D721Med (cell line): ENCODE measurements at places on chromosomes 4 and X.
A peak's percentile ranks its signal among the peaks of the same experiment; 100 is the strongest.

DNA sequence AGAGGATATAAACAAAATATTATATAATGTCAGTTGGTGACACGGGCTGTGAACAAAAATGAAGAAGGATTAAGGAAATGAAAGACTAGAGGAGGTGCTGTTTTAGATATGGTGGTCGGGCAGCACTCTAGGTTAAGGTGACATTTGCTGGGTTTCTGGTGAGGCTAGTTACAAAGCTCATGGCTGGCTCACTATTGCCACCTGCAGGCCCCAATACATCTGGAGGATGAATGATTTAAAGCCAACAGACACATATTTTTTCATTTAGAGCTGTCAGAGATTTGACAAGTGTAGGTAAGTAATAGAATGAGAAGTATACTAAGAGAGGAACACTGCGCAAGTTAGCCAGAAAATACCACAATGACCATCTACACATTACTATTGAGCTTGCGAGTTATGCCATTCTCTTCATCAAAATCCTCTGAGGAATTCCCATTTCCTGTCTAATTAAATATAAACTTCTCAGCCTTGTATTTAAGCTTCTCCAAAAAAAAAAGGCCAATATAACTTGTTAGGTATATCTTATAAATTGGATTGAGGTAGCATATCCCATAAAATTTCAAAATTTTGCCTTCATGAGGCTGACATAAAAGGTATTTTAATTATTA is 6.4 kb upstream of the FGG start:
- no peak for DNase-seq

DNA sequence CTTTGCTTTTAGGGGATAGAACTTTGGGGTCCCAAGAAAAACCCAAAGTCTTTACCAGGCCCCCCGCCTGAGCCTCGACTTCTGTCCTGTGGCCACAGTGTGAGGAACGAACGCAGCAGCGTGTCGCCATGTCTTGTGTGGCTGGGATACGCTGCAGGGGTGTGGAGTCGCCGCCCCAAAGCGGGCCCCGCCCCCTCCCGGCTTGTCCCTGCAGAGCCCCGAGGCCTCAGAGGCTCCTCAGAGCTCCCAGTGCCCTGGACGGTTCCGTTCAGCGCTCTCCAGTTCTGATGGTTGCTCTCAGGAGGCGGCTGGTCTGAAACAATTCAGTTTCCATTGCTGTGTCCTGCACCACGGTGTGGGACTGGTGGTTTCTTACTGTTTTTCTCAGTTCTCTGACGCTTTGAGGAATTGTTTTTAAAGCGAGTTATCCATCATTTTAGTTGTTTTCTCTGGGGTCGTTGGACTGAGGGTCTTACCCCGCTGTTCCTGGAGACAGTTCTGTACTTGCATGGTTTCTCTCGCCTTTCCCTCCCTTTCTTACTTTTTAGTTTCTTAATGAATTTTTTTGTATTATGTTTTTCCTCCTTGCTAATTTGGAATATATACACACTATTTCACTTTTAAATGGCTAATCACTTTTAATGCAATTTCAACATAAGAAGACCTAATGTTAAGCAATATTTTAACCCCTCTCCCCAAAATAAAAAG is 1.6 kb upstream of the IDUA start:
- DNase-seq: peak; percentile 80

DNA sequence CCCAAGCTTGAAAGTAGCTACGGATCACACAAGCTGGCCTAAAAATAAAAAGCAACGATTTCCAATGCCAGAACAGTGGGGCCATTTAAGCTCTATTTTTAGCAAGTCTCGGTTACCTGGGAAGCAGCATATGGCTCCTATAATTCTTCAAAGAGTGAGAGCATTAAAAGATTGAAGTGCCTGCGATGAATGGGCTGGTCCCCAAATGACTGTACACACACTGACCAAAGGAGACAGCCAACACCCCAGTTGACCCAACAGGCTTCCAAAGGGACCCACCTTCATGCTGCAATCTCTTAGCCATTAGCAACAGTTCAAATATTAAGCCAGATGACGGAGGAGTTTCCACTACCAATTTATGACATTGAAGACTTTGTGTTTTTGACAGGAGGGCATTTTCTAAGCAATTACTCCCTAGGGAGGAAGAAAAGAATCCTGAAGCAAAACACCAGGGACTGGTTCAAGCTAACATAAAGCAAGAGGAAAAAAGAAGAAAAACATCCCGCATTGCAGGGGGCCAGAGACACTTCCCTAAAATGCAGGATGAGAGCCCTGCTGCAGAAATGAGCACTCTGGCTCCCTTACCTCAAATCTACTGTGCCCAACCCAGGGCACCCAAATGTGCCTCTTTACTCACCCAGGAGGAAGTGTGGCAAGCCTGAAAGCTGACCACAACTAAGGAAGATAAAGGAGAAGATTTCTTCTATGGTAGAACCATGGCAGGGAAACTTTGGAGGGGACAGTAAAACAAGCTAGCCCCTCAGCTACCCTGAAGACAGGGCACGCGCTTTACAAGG is 21.6 kb downstream of the SH3KBP1 start:
- DNase-seq: no peak

GRCh38 chr4:9781343-9782135 is at the start of gene DRD5:
Gene DRD5 (plus strand): TSS chr4:9781634. CDS start chr4:9782030, 396 bp downstream.
- no peak for DNase-seq

- DNase-seq: no peak
Observed at GRCh38 chr4:42596918-42597317, 60.0 kb downstream of the ATP8A1 start.

DNA sequence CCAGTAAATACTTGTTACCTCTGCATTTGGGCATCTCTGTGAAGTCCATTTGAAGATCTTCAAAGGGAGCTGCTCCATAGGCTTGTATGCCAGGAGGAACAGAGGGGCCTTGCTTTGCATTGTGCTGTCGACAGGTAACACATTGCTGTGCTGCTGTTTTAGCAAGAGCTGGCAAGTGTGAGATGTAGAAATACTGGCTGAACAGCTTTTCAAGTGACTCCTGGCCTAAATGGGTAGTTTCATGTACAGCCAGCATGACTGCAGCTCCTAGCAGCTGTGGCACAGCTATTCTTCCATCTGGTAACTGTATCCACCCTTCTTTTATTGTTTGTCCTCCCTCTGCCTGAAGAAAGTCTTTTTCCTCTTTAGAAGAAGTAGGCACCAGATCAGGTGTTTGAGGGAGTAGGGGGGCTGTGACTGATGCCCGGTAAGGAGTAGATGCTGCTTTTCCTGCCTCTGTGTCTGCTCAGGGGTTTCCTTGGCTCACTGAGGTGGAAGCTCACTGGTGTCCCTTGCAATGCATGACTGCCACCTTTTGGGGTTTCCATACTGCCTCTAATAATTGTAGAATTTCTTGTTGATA is 965.3 kb downstream of the CCSER1 start:
- DNase-seq: no peak

GRCh38 chrX:75230296-75230695 is 43.6 kb upstream of the UPRT start:
- DNase-seq: no peak

DNA sequence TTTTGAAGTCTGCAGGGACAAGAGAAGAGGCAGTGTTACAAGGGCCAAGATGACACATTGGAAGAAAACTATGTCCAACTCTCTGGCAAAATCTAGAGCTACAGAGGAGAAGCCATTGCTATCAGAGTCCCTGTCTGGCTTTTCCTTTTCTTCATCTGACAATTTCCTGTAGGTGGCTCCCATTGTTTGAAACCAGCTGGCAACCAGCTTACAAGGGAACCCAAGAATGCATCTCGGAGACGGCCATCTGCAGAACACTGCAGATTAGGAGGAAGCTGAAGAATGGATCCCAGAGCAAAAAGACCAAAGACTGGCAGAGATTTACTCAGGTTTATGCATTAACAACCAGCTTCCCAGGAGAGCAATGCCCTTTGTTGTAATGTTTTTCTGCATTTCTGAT is 216.2 kb upstream of the CTSO start:
- DNase-seq: no peak

GRCh38 chr4:154435895-154436294 is 55.7 kb downstream of the DCHS2 start:
- no peak for DNase-seq

DNA sequence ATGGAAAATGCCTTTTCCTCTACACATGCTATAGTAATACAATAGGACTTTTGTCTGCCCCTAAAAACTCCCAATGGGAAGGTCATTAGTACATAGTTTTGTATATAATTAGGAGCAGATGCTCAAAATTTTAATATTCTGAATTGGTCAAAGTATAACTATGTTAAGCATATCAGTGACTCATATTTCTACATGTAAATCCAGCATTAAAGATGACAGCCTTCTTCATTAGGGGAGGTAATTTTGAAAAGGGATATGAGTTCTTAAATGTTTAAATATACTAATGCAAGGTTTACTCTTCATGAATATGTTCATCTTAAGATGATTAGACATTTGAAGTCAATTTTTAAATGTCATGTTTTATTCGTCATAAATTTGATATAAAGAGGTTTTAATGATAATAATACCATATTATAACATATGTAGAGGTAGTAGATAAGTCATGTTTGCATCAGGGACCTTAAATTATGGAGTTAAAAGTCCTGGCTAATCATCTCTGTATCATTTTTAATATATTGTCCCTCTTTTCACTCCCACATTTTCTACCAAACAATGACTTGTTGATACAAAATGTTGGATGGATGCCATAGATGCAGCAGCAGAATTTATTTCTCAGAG is 218.8 kb downstream of the STPG2 start:
- no peak for DNase-seq

GRCh38 chr4:103075435-103075893 is 1.1 kb downstream of the SLC9B2 start:
- no peak for DNase-seq

- DNase-seq: no peak
Observed at GRCh38 chr4:38034986-38035882, 75.0 kb downstream of the PTTG2 start.

DNA sequence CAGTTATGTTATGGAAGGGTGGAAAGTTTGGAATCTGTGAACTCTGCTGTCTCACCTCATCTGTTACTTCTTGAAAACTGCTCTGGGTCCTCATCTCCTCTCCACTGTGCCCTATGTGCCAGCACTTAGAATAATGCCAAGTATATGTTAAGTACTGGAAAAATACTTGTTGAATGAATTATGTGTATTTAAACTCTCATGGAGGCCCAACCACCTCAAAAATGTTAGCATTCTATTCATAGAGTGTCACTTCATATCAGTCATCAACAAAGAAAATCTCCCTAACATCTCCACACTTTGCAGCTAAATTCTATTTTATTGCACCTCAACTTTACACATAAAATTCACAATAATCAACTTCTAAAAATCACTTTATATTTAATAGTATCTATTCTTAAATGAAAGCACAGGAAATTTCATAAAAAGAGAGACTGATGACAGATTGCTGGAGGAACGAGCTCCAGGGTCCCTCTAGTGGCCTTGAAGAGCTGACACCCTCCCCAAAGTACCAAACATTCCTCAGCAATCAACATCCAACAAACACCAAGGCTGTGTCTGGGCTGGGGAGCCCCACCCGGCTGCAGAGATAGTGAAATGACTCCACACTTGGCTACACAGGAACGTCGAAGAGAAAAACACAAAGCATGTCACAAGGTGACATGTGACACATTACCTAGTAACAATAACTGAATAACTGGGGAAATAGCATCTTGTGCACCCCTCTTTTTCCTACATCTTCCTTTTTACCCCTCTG is 45.8 kb downstream of the SLC39A8 start:
- no peak for DNase-seq

DNA sequence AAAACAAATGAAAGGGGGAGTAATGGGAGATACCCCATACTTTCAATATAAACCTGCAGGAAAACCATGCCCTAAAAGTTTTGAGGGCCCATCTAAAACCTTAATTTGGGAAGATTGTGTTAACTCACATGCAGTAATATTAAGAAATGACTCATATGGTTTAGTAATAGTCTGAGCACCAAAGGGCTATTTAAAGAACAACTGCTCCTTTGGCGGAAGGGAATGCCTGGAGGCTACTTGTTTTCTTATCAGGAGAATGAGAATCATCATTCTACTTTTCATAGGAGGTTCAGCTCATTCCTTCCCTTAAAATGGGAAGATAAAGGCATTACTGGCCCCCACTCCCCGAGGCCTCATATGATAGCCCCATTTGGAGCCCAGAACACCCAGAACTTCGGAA is 47.6 kb downstream of the SPIN3 start:
- no peak for DNase-seq

GRCh38 chr4:151519728-151520415 is 110.9 kb downstream of the FHIP1A start:
- no peak for DNase-seq

DNA sequence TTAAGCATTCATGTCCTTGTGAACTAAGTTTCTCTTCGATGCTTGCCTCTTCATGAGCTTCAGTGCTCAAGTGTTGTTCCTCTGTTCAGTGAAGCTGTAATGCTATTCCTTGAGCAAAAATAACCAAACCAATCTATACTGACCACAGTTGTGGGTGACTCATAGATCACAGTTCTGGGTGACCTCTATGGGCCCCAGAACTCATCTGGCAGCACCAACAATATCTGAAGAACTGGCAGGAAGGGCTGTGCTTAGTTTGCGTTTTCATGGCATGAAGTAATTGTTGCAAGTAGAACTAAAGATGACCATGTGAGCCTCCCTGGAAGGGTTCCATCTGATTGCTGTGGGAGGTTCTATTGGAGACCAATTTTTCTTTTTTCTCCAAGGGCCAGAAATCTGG is 106.2 kb downstream of the CCNG2 start:
- no peak for DNase-seq

DNA sequence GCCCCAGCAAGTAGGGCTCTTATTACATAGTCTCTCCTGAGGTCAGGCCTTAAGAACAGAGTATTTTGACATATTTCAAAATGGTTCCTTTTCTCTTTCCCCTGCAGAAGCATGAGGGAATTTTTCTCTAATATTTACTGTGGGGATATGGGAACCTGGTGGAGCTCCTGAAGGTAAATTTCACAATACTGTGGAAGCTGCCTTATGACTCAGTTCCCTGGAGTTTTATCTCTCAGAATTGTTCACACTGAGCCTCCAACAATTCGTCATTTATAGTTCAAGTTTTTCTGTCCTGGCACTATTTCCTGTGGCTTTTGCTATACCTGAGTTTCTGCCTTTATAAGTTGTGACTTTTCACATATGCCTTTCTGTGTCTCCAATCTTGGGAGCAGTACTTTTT is 607.2 kb upstream of the NDST4 start:
- no peak for DNase-seq

- no peak for DNase-seq
Observed at GRCh38 chr4:98496152-98496845, 162.1 kb downstream of the TSPAN5 start.

DNA sequence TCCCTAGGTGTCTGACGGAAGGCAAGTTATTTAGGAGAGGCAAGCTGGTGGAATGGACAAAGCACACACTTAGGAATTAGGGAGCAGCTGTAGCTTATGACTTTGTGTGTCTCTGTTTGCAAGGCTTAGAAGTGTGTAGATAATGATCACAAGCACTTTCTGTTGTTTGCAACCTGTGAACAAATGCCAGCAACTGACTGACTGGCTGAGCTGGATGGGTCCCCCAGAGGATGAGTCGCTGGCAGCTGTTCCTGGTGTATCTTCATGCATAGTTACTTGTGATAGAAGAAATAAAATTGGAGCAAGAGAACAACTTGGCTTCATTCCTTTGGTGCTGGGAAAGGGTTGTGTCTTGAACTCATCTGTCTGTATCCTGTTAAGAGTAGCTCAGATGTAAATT is 64.2 kb upstream of the BEND4 start:
- no peak for DNase-seq

- DNase-seq: no peak
Observed at GRCh38 chrX:24396236-24396930, 35.9 kb downstream of the SUPT20HL1 start.
